ENCODE measurements at places on chromosomes 5 and 9.
A peak's percentile ranks its signal among the peaks of the same experiment; 100 is the strongest.

DNA sequence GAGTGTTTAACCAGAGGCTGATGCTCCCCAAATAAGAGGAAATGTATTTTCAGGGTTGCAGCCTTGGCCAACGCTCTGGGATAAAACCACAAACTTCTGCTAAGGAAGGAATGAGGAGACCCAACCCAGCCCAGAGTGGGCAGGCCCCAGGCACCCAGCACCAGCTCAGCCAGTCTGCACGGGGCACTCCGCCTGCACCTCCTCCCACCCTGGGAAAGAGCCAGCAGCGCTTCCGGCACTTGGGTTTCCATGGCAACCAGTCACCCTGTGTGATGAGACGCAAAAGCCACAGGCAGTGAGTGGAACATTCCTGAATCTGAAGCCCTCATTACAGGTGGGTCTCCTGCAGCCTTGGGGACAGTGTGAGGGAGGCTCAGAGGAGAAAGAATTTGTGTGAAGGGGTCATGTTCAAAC is 85.2 kb upstream of the ZBTB43 start:
- peak; percentile 83 for DNase-seq

- no peak for DNase-seq
These were observed 124.4 kb upstream of the MSX2 start for GRCh38 chr5:174599992-174600391.

- DNase-seq = no peak
These were observed 16.7 kb downstream of the VCAN start for GRCh38 chr5:83488271-83488670.

- DNase-seq = no peak
These were observed 264.3 kb downstream of the ENC1 start for GRCh38 chr5:74376187-74376586.

DNA sequence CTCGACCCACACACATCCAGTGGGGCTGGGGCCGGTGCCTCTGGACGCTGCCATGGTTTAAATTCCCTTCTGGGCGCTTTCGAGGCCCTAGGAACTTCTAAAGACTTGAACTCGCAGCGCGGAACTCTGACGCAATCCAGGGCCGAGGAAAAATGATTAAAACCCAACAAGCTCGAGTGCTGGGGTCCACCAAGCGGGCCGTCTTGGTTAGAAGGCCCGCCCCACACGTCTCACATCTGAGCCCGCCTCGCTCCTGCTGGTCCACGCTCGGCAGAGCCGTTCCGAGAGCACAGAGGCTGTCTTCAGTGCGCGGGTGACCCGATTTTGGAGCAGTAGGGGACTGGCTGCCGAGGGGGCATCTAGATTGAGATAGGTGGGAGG is 1.5 kb downstream of the CRHBP start:
- no peak for DNase-seq

GRCh38 chr9:125747765-125748445 is 732 bp downstream of the PBX3 start:
- peak; percentile 68 for DNase-seq

DNA sequence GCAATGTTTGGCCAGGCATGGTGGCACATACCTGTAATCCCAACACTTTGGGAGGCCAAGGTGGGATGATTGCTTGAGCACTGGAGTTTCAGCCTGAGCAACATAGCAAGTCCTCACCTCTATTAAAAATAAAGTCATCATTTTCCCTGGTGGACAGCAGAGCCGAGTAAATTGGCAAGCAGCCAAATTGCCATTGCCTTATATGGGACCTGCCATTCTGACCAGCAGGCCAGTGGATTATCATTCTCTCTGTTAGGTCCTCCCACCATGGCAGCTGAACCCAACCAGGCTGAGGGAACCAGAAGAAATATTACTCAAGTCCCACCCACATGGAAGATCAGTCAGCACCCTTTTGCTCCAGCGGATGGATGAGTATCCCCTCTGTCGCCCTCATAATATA is 1829.9 kb downstream of the EFNA5 start:
- no peak for DNase-seq

DNA sequence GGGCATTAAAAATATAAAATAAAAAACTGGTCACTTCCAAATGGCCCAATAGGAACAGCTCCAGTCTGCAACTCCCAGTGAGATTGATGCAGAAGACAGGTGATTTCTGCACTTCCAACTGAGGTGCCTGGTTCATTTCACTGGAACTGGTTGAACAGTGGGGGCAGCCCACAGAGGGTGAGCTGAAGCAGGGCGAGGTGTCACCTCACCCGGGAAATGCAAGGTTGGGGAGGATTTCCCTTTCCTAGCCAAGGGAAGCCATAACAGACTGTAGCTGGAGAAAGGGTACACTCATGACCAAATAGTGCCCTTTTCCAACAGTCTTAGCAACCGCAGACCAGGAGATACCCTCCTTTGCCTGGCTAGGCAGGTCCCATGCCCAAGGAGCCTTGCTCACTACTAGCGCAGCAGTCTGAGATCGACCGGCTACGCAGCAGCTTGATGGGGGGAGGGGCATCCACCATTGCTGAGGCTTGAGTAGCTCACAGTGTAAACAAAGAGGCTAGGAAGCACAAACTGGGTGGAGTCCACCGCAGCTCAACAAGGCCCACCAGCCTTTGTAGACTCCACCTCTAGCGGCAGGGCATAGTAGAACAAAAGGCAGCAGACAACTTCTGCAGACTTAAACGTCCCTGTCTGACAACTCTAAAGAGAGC is 12.7 kb downstream of the RLN1 start:
- DNase-seq = no peak
